Lower lobe of right lung (tissue), 2 donors: ENCODE measurements at places on chromosomes 13 and 19. TPM values are rescaled to one million over a fixed set of nuclear protein-coding genes. Genes with fewer than 3 reads are reported as not detected.

Gene KCNRG
- total RNA-seq: 2.7 TPM

Gene MPHOSPH8
- 46.5 TPM for total RNA-seq

Gene TMEM238
- total RNA-seq: 16.4 TPM

Gene IL12RB1
- total RNA-seq: 14.6 TPM

Gene TMPRSS9
- total RNA-seq: not detected

Gene FAM216B
- total RNA-seq: 17.0 TPM

Gene ETFB
- total RNA-seq: 59.8 TPM

Gene SELENOV
- not detected for total RNA-seq

Gene ZNF230
- 4.8 TPM for total RNA-seq

Gene ZNF724
- 1.7 TPM for total RNA-seq

Gene C13orf42
- not detected for total RNA-seq

Gene GPC6
- 5.5 TPM for total RNA-seq

Gene APOC4
- 0.68 TPM for total RNA-seq

Gene CD177
- 5.7 TPM for total RNA-seq

Gene OR4F17
- total RNA-seq: not detected

Gene TMEM86B
- total RNA-seq: 4.8 TPM

Gene CEACAM3
- total RNA-seq: 4.3 TPM

Gene PABPC3
- total RNA-seq: 0.18 TPM

Gene CCDC122
- total RNA-seq: 4.8 TPM

Gene UBL3
- 49.5 TPM for total RNA-seq

Gene CYP2A7
- 0.68 TPM for total RNA-seq

Gene FXYD3
- total RNA-seq: 135 TPM

Gene CEACAM20
- total RNA-seq: 0.30 TPM

Gene SIAH3
- 0.06 TPM for total RNA-seq

Gene LINGO3
- total RNA-seq: not detected

Gene IGFL3
- total RNA-seq: not detected

Gene GTF2F2
- 15.2 TPM for total RNA-seq

Gene PPM1N
- total RNA-seq: 1.8 TPM

Gene ZNF324B
- total RNA-seq: 8.3 TPM

Gene ZNF575
- total RNA-seq: 2.8 TPM

Gene PRSS57
- total RNA-seq: not detected

Gene KLK4
- total RNA-seq: not detected
